ENCODE measurements at places on chromosomes 4 and X.
A peak's percentile ranks its signal among the peaks of the same experiment; 100 is the strongest.

- DNase-seq: no peak
These were observed 30.0 kb downstream of the ZCCHC12 start for GRCh38 chrX:118853596-118853995.

- DNase-seq: no peak
These were observed 70.6 kb downstream of the TRAPPC11 start for GRCh38 chr4:183729430-183730328.

- no peak for DNase-seq
These were observed 69.2 kb downstream of the KIT start for GRCh38 chr4:54726907-54727306.

DNA sequence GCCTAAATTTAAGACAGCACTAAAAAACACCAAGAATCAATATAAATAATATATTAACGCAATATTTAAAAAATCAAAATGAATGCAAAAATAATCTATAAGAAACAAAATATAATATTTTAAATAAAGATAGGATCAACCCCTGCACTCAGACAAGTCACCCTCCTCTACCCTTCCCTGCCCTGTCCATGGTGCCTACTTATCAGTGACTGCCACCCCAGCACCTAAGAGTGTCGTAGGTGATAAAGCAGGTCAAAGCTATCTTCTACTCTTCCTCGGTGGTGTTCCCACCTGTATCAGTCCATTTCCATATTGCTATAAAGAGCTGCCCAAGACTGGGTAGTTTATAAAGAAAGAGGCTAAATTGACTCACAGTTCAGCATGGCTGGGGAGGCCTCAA, 251.9 kb downstream of the STIM2 start:
- DNase-seq: no peak

DNA sequence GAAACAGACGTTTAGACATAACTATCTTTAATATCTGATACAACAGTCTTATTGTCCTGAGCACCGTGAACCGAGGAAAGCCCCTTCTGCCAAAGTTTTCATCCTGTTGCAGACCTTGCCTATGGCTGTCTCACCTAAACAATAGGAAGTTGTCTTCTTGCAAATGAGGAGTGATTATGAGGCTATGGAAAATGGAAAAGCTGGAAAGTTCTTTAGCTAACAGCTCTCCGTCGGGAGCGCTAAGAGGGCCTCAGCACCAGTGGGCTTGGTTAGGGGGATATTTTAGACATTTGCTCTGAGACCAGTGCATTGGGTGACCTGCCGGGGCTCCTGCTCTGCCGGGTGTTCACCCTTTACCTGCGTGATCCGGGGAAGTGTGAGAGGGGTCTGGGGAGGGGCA, 28.4 kb downstream of the TMEM131L start:
- DNase-seq: no peak

- no peak for DNase-seq
These were observed 1.0 kb upstream of the GUCY1B1 start for GRCh38 chr4:155757745-155758265.

DNA sequence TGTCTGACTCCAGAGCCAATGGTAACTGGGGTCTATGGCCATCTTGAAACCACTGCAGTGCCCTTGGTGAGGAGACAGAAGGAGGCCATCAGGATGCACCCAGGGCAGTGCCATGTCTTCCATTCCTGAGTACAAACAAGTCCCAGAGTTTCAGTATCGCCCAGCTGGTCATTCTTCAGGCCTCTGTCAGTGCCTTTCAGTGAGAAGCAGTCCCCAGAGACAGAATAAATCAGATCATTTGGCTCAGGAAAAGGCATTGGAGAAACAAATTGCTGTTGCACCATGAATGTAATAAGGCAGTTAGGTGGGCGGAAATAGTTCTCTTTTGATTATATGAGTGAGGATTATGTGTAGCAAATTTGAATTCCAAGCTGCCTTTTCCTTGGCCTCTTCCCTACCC, 21.3 kb downstream of the ADGRG4 start:
- DNase-seq: no peak

- no peak for DNase-seq
These were observed 13.2 kb upstream of the PCDH18 start for GRCh38 chr4:137545461-137545861.

- DNase-seq: peak; percentile 59
These were observed at the start of gene CD38 for GRCh38 chr4:15778289-15779241. Gene CD38 (plus strand): TSS chr4:15778328. CDS start chr4:15778415, 87 bp downstream.

- DNase-seq: no peak
These were observed 924 bp downstream of the EPHA5 start for GRCh38 chr4:65669111-65670019.

DNA sequence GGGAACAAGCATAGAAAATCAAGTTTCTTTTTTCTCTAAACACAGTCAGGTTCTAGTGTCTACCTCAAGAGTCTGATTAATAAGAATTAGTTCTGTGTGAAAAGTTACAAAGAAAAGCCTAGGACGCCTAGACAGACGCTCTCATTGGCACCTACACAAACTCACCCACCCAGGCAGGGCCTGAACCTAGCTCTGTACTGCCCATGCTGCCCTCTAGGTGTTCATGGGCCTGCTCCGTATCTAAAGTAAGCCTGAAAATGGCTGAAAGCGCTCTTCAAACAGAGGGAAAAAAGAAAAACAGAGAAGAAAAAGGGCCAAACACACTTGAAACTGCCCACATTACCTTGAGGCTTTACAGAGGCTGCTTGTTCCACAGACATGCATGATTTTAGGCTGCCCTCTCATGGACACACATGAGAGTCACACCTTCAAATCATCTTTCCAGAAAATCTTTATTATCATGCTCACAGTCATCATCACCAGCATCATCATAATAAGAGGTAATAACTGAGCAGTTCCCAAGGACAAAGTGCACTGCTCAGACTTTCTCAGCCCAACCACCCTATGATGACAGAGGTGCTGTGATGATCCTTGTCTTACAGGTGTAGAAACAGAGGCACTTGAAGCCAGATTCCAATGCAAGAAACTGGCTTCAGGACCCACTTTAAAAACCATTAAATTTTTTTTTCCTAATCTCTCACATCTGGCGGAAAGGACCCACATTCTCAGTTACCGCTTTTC, 49.6 kb downstream of the MAP7D2 start:
- DNase-seq: no peak

DNA sequence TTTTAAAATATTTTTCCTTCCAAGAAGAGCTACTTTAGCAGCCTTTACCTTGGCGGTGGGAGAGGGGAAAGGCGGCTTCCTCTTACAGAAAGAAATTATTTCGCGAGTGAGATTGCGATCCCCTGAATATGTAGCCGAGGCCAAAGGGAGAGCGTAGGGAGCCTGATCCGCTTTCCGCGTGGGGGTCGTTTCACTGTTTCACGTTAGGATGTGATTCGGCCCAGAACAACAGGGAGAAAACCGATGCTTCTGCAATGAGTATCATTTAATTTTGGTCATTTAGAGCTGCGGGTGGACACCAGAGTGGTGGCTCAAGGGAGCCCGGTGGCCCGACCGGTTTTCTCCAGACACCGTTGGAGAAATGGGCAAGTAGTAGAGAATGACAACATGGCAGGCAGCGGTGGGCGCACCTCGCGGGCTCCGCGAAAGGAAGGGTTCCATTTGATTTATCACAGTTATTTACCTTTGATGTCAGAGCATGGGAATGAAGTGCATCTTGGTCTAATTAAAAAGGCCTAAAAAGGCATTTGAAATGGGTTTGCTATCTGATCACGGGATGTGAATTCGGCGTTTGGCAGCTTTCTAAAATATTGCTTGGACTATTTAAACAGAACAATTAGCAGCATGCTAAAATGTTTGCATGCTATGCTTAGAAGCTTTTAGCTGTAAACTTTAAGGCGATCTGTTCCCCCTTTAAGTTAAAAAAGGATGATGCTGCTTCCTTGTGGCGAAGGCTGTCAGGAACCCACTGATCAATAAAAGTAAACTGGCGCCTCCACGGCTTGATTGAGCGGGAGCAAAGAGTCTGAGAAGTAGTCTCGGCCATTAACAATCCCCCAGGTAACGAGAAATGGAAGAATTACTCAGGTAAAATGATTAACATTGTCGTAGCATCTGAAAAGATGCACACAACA, 2.0 kb upstream of the PCDH19 start:
- DNase-seq: no peak

DNA sequence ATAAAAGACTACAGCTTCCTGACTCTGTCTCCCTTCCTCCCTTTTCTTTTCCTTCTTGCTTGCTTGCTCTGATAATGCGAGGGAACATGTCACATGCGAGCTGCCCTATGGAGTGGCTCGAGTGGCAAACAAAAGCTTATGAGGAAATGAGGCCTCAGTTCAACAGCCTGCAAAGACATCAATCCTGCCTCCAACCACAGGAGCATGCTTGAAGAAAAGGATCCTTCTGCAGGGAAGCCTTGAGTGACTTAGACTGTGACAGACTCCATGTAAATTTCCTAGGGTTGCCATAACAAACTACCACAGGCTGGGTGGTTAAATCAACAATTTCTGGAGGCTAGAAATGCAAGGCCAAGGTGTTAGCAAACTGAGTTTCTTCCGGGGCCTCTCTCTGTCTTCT, 152.5 kb downstream of the NR3C2 start:
- no peak for DNase-seq

GRCh38 chr4:3231471-3231870, 17.5 kb upstream of the MSANTD1 start:
- DNase-seq: peak; percentile 21

DNA sequence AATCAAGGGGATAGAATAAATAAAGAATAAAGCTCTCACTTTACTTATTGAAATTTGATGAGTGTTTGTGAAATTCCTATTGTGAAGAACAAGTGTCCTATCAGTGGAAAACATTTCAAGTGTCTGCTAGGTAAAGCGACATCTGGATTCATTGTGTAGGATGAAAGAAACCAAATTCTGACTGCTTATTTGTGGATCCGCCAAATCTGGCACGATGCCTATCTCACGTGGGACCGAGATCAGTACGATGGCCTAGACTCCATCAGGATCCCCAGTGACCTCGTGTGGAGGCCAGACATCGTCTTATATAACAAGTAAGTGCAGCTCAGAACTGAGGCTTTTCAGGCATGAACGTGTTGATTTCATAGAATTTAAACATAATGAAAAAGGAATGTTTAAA, 1.9 kb downstream of the CHRNA9 start:
- DNase-seq: no peak

DNA sequence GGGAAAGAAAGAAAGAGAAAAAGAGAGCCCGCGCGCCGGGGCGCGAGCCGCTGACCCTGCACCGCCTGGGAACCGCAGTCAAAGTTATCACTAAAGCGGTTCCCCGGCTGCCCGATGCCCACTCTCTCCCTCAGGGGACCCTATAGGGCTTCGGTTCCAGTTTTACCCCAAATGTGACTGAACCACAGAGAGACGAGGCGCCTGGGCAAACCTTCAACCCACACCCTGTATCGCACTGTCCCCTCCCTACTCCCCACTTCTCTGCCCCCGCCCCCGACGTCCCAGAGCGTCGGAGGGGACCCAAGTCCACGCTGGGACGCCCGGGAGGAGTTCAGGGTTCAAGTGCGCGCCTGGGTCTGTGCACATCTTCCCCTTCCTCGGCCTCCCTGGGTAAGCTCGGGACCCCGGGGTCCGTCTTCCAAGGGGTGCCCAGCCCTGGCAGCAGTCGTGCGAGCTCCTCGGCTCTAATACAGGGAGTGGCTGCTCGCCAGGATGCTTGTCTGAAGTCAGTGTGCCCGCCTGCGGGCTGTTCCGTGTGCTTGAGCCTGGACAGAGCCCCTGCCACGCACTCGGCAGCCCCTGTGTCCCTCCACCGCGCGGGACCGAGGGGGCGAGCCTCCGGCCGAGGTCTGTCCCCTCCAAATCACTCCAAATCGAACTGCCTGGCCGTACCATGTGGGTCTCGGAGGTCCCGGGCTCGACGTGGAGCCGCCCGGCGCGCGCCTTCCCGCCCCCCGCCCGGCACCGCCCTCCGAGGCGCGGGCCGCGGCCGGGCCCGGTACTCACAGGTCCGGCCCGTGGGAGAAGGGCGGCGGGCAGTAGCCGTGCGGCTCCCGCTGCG, 960 bp downstream of the TRPC3 start:
- DNase-seq: peak; percentile 43

DNA sequence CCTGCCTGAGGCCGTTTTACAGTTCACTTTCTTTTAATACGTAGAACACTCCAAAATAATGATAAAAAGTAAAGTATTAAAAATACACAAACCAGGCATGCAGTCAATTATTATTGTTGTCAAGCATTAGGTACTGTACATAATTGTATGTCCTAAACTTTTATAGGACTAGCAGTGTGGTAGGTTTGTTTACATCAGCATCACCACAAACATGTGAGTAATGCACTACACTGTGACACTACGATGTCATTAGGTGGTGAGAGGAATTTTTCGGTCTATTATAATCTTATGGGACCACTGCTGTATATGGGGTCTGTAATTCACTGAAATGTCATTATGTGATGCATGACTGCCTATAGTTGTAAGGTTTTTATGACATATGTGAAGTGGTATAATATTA, 149.5 kb upstream of the SH3RF1 start:
- DNase-seq: no peak

GRCh38 chr4:128168701-128169100, 107.6 kb downstream of the LARP1B start:
- DNase-seq: no peak

- DNase-seq: no peak
These were observed 110.0 kb upstream of the PPARGC1A start for GRCh38 chr4:23999714-24000469.

- peak; percentile 84 for DNase-seq
These were observed 96.3 kb upstream of the NOCT start for GRCh38 chr4:138919094-138919936.

Measured in Right ventricle myocardium superior (tissue), 1 donor.